ENCODE measurements at places on chromosomes 2 and 18.
A peak's percentile ranks its signal among the peaks of the same experiment; 100 is the strongest.

- DNase-seq: no peak
These were observed 23.1 kb upstream of the ALKAL2 start for GRCh38 chr2:310994-311393.

- no peak for DNase-seq
These were observed 145.3 kb downstream of the BABAM2 start for GRCh38 chr2:28035816-28036215.

GRCh38 chr18:32770666-32771168 is 2.1 kb downstream of the KLHL14 start:
- no peak for DNase-seq

- no peak for DNase-seq
These were observed 115.7 kb upstream of the KLF7 start for GRCh38 chr2:207281436-207281835.

DNA sequence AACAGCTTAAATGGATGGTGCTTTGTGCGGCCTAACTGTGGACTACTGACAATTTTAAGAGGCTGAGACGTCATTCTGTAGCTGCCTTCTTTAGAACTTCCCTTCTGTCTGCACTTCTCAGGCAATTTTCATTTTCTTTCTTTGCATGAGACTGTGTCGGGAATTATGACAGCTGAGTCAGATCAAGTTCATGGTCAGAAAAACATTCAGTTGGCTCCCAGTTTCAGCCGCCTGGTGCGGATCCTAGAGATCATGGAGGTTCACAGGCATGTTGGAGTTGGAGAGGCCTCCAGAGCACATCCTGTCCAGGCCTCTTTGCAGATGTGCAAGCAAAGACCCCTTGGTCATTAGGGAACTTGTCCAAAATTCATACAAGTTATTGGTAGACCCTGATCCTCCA is 135.0 kb downstream of the TANC1 start:
- DNase-seq: no peak

GRCh38 chr2:22826703-22827102 is 558.3 kb upstream of the KLHL29 start:
- DNase-seq: no peak

DNA sequence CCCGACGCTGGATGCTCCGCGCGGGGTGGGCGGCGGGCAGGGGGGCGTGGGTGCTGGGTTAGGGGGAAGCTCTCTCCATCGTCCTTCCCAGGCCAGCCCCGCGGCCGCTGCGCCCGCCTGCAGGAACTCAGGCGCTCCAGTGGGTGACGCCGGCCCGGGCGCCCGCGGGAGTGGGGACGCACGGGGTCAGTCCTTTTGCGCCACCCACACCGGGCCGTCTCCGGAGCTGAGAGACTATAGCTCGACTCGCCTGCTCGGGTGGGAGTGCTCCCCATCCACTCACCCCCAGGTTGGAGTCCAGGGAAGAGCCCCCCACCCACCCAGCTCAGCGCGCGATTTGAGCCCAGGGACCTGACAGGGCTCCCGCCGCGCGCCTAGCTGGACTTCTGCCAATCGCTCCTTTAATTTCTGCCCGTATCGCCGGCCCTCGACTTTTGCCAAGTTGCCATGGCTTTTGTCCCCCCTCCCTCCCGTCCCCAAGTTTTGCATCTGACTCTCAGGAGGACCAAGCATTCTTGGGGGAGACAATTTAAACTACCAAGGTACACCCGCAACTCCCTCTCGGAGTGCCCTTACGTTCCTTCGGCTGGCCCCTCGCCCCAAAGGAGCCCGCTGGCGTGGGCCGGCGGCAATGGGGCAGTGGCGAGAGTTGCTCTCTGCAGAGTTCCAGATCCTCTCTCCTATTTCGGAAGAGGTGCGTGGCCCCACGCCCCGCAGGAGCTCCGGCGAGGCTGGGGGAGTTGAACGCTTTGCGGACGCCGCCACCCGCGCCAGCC is 205.8 kb upstream of the SMAD2 start:
- no peak for DNase-seq

GRCh38 chr18:57533006-57533867 is 53.3 kb downstream of the FECH start:
- no peak for DNase-seq

GRCh38 chr2:239937866-239938640 is 87.1 kb downstream of the NDUFA10 start:
- peak; percentile 10 for DNase-seq

DNA sequence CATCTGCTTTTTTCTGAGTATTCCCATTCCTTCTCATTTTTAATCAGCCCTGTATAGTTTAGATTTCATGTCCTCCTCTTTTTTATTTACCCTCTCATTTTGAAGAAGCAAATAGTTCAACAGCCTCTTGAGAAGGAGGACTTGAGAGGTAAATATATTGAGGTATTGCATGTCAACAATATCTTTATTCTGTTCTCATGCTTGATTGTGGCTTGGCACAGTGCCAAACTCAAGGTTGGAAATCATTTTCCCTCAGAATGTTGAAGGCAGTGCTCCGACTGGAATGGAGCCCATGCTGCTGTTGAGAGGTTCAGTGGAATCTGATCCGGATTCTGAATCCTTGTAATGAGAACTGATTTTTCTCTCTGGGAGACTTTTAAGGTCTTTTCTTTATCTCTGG is 31.0 kb upstream of the GALNT3 start:
- DNase-seq: no peak

DNA sequence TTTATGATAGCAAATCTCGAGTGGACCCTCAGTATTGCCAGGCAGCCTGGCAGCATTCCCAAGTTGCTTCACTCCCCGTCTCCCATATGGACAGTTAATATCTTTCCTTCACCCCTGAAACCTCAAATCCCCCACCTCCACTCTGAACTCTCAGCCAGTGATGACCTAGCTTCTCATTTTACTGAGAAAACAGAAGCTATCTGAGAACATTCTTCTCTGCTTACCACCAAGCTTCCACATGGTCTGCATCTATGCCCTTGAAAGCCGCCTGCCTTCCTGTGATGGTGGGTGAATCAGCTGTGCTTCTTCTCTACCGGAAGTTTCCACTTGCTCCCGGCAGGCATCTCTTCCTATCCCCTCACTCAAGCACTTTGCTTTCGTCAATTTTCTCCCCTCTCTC is 529.2 kb downstream of the EPHA4 start:
- DNase-seq: no peak

DNA sequence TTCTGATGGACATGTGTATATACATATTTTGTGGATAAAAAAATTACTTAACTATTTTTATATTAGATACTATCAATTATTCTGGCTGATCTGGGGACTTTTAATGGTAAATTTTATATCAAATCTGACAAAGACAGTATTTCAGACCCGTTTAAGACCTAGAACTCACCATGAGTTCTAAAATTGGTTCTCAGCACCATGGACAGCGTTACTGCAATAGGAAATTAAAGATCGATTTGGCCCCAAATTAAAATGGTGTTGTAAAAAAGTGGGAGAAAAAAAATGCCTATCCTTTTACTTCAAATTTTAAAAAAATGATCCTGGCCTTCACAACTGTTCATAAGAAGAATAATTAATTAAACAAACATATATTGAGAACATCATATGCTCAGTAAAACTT is 919 bp upstream of the SCN2A start:
- no peak for DNase-seq

GRCh38 chr2:31049916-31050588 is 88.2 kb downstream of the GALNT14 start:
- DNase-seq: no peak

GRCh38 chr18:77106331-77106730 is 26.3 kb downstream of the MBP start:
- peak; percentile 75 for DNase-seq

- no peak for DNase-seq
These were observed 4.0 kb downstream of the MYO5B start for GRCh38 chr18:50190926-50191325.

DNA sequence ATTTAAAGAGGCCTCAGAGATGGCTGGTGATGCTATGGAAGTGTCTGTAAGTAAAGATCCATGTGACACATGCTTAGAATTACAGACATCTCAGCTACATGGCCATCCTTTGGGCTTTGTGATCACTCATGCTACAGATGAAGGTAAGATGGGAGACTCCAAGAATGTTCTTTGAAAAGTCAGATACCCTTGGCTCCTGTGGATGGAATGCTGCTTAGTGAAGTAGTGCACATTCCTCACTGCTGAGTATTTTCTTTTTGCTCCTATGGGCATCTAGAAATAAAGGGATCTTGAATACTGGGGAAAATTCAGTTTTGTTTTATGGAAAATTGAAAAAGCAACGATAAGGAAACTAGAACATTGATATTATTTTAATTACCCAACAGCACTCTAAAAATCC is 55.2 kb upstream of the REV1 start:
- DNase-seq: no peak

- DNase-seq: no peak
These were observed 154.0 kb downstream of the CLIP4 start for GRCh38 chr2:29269095-29269764.

DNA sequence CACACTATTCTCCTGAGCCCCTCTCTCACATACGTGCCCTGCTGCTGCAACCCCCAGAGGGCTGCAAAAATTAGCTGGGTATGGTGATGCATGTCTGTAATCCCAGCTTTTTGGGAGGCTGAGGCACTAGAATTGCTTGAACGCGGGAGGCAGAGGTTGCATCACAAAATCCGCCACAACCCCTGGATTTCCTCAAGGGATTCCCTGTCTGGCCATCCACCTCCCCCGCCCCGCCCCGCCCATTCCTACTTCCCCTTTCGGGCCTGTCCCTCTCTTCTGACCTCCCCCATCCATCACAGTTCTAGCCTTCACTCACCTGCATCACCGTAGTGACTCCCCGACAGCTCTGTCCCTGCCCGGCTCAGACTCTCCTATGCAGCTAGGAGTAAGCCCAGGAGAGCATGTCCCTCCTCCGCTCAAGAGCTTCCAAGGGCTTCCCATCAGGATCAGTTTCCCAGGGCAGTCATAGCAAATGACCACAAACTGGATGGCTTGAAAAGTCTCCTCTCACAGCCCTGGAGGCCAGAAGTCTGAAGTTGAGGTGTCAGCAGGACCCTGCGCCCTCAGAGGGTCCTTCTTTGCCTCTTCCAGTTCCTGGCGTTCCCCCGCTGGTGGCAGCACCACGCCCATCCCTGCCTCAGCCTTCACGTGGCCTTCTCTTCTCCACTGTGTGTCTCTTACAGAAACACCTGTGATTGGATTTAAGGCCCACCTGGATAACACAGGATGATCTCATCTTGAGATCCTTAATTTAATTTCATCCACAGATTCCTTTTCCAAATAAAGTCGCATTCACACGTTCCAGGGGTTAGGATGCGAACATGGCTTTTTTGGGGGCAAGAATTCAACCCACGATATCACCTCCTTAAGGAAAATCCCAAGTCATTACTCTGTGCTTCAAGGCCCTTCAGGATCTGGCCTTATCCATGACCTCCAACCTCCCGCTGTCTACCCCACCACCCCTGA is 58.5 kb downstream of the HS1BP3 start:
- no peak for DNase-seq

- no peak for DNase-seq
These were observed 22.1 kb downstream of the USP37 start for GRCh38 chr2:218546012-218546411.

DNA sequence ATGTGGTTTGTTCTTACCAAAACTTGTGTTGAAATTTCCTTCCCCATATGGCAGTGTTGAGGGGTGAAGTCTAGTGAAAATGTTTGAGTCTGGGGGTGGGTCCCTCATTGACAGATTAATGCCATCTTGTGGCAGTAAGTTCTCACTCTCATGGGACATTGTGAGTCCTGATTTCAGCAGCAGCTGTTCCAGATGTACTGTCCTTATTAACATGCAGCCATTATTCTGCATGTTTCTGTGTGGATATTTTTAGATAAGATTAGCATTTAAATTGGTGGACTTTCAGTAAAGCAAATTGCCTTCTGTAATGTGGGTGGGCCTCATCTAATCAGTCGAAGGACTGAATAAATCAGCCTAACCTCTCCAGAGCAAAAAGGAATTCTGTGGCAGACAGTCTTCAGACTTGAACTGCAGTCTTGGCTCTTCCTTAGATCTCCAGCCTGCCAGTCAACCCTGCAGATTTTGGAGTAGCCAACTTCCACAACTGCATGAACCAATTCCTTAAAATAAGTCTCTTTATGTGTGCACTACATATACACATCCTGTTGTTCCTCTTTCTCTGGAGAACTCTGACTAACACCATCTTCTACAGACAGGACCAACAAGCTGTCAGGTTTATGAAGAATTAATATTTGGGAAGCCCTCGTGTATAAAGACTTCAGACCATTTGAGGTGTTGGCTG is 138.7 kb upstream of the ZNF516 start:
- DNase-seq: no peak

DNA sequence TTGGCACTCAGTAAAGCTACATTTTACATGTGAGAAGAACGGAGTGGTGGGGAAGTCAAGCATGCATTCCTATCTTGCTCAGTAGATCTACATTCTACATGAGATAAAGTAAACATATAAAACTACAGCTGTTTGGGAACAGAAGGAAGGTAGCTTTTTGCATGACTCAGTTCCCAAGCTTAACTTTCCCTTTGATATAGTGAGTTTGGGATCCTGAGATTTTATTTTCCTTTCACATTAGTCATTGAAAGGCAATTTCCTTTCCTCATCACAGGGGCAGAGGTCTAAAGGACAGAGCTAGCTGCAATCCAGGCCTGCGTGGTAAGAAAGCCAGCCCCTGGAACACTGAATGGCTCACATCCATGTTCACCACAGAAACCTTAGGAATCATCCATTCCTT is 257.2 kb downstream of the SRBD1 start:
- no peak for DNase-seq

All from activated T-cell treated with anti-CD3 and anti-CD28 coated beads, Interleukin-2, amount 50 U/mL, for 48 hours (primary cell).